ENCODE measurements at places on chromosomes 13 and 19. TPM values are rescaled to one million over a fixed set of nuclear protein-coding genes. Genes with fewer than 3 reads are reported as not detected.
A peak's percentile ranks its signal among the peaks of the same experiment; 100 is the strongest.

DNA sequence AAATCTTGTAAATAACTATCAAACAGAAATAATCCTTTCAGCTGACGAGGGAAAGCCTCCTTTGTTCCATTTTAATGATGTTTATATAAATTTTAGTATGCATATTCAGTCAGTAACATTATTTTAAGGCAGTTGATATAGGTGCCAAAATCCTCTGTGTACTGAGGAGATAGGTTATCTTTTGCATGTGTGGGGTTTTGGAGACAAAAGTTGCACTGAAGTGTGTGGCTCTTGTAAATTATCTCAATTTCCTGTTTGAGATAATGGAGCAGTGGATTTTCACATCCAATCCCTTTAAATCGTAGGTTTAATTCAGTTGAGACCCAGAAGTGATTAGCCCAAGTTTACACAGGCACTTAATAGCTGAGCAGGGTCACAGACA lies 106.6 kb downstream of the RGCC start:
- H3K36me3 ChIP-seq = no peaks in the 10 kb centered on the region
- H3K27ac ChIP-seq = no peak overlapping the region
- DNase-seq = no peak
- H3K27me3 ChIP-seq = no peaks in the 10 kb centered on the region

- H3K4me1 ChIP-seq = peaks cover 9% of the 10 kb centered on the region
- no peaks in the 10 kb centered on the region for H3K36me3 ChIP-seq
- no peak for DNase-seq
- H3K27ac ChIP-seq = no peak overlapping the region
Measured at GRCh38 chr13:102399791-102400674, 1.8 kb downstream of the FGF14 start.

Gene SIGLEC9
- total RNA-seq = not detected

Gene LRRC25
- 0.19 TPM for total RNA-seq

DNA sequence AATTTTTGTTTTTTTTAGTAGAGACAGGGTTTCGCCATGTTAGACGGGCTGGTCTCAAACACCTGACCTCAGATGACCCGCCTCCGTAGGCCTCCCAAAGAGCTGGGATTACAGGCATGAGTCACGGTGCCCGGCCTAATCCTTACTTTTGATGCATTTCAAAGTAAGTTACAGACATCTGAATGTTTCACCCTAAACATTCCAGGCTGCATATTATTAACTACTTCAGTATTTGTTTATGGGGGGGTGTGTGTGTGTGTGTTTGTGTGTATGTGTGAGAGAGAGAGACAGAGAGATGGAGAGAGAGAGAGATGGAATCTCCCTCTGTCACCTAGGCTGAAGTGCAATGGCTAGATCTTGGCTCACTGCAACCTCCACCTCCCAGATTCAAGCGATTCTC lies 13.1 kb downstream of the SULT2B1 start:
- peaks cover 7% of the 10 kb centered on the region for H3K27me3 ChIP-seq
- no peaks in the 10 kb centered on the region for H3K36me3 ChIP-seq
- H3K4me3 ChIP-seq = no peak overlapping the region

DNA sequence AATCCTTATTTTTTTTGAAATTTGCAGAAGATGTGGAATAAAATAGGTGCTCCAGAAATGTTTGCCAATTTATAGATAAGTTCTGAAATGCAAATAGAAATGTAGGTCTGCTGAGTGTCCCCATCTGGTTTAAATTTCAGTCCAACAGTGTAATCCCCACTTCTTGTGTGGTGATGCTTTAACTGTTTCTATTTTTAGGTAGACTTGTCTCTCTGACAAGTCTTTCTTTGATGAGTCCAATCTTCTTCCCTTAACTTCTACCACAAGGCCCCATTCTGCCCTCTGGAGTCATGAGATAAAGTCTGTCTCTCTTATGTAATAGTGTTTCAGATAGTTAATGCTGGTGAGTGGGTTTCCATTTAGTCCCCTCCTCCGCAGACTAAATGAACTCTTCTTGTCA lies 390.4 kb downstream of the RFC3 start:
- DNase-seq = no peak
- no peaks in the 10 kb centered on the region for H3K27me3 ChIP-seq
- H3K4me3 ChIP-seq = no peak overlapping the region

- H3K27ac ChIP-seq = peak overlapping the region; percentile 71
- no peaks in the 10 kb centered on the region for H3K27me3 ChIP-seq
- H3K4me3 ChIP-seq = peak overlapping the region; percentile 73
- peaks cover 21% of the 10 kb centered on the region for H3K4me1 ChIP-seq
- no peaks in the 10 kb centered on the region for H3K36me3 ChIP-seq
Measured at GRCh38 chr13:98988277-98988676, 10.4 kb upstream of the DOCK9 start.

All from type B pancreatic cell (in vitro differentiated cells).